ENCODE measurements at places on chromosomes 6 and 20.

- no peak for DNase-seq
Observed at GRCh38 chr6:132936646-132937045, 122.3 kb downstream of the RPS12 start.

DNA sequence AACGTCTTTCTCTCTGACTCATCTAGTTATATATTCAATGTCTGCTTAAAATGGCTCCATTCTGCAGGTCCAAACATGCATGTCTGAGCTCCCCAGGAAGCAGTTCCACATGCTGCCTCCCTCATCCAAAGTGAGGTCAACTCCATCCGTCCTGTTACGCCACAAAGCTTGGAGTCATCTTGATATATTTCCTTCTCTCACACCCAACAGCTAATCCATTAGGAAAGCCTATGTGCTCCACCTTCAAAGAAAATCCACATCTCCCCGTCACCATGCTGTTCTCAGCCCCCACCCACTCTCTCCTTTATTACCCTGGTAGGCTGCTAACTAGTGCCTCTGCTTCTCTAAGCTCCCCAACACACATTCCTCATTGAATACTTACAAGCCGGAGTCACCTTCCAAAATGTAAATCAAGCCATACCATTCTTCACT is 130.2 kb upstream of the SYNDIG1 start:
- DNase-seq, result no peak

- peak; percentile 95 for DNase-seq
Observed at GRCh38 chr6:108848116-108848868, at the start of gene ARMC2. ARMC2 (plus strand) TSS chr6:108848422; CDS start chr6:108854268, 5,846 bp downstream.

- DNase-seq, result no peak
Observed at GRCh38 chr20:63501818-63502670, 3.2 kb upstream of the EEF1A2 start.

DNA sequence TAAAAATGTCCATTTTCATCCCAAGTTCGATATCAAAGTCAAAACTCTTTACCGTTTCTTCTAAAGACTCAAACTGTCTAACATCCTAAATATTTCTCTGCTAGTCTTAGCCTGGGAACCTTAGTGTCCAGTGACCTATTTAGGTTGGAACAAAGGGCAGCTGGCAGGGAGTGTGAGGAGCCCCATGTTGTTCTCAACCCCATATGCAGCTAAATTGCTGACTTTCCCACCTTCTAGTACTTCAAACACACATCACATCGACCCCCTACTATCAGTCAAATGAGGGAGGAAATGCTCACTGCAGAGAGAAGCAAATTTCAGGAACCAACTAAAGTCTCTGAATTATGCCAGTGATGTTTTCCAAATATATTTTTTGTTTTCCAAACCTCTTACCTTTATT is 192.6 kb upstream of the RAB32 start:
- no peak for DNase-seq

DNA sequence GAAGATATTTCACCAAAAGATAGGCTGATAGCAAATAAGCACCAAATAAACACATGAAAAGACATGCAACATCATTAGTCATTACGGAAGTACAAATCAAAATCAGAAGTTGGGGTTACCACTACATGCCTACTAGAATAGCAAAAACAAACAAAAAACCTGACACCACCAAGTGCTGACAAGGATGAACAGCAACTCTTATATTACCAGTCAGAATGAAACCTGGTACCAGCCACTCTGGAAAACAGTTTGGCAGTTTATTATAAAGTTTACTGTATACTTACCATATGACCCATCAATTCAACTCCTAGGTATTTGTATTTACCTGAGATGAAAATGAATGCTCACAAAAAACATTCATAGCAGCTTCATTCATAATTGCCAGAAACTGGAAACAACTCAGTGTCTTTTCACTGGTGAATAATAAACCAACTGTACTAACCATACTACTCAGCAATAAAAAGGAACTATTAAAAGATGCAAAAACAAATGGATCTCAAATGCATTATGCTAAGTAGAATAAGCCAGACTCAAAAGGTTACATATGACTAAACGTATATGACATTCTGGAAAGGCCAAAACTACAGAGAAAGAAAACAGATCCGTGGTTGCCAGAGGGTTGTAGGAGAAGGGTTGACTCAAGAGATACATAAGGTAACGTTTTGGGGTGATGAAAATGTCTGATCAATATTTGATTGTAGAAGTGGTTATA is 33.0 kb downstream of the NUP153 start:
- no peak for DNase-seq

DNA sequence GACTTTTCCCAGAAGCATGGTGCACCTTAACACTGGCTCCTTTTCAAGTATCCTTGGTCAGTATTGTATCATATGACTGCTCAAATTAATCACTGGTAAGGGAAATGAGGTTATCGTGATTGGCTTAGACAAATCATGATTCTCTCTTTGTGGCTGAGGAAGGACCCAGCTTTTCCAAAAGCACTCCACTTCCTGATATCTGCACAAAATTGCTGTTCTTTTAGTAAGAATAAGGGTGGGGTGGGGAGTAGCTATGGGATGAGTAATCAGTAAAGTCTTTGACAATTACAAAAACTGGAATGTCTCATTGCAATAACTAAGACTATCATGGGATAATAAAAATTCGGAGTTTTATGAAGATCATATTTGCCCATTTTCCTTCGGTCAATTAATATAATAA is 9.0 kb upstream of the RIPPLY2 start:
- no peak for DNase-seq
